Transverse colon (tissue), 4 donors: ENCODE measurements at places on chromosomes 11 and 22. TPM values are rescaled to one million over a fixed set of nuclear protein-coding genes. Genes with fewer than 3 reads are reported as not detected.

DNA sequence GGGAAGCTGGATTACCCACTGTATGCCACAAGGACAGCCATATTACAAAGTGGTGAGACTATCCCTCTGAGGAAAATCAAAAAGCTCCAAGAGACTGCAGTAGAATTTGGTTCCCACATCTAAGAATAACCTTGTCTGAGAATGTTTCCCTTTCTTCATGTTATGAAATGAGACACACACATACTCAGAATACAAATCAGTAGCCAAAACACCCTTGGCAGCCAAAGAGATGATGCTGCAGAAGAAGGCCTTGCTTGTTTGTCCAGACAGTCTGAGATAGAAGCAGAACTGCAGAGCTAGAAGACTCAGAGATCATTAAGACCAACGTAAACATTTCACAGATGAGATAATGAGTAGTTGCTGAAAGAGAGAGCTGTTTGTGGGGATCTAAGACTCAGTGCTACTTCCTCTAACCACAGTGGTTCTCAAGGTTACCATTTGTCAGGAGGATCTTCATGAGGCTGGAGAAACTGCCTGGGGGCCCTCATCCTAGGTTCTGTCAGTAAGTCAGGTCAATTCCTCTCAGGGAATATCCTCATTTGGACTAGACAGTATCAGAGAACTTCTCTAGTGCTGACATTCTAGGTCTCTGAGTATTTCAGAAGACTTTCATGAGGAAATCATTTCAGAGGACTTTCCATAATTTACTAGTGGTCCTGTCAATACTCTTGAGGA lies 38.9 kb downstream of the RELT start:
- DNase-seq, result no peak

GRCh38 chr11:45022294-45023064 lies 71.8 kb upstream of the TP53I11 start:
- DNase-seq, result no peak

- no peak for DNase-seq
Observed at GRCh38 chr11:45344028-45344427, 57.9 kb upstream of the SYT13 start.

DNA sequence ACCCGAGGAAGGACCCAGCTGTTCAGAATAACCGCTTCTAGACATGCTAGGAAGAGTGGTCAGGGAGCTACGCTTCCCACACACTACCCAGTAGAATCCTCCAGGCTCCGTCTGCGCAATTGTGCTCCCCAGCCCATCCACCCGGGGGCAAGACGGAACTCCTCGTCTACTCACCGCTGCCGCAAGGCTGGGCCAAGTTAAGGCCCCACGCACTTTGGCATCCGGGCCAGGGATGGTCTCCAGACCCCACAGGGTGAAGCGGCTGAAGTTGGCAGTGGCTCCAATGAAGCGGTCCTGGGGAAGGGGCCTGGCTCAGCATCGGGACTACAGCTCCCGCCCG lies 757 bp downstream of the RNASEH2C start:
- DNase-seq, result no peak

DNA sequence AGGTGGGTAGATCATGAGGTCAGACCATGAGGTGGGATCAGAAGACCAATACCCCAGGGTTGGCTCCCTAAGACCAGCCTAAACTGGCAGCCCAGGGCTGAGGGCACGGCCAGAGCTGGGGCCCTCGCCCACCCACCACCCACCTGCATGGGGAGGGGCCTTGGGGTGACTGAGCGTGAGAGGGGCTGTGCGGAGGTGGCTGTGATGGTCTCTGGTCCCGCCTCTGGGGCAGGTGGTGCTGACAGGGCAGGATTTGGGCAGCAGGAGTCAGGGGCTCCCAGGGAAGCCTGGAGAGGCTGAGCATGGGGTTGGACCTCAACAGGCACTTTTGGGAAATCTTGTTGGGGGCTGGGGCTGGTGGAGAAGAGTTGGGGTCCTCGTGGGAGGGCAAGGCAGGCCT lies 39.8 kb upstream of the MUC5AC start:
- DNase-seq, result no peak

Gene MISFA
- 0.40 TPM for total RNA-seq

Gene OR5D13
- total RNA-seq, result not detected
